ENCODE measurements at places on chromosomes 13 and 19.
A peak's percentile ranks its signal among the peaks of the same experiment; 100 is the strongest.

- DNase-seq = no peak
These were observed 15.8 kb upstream of the GARIN5A start for GRCh38 chr19:50492303-50493052.

DNA sequence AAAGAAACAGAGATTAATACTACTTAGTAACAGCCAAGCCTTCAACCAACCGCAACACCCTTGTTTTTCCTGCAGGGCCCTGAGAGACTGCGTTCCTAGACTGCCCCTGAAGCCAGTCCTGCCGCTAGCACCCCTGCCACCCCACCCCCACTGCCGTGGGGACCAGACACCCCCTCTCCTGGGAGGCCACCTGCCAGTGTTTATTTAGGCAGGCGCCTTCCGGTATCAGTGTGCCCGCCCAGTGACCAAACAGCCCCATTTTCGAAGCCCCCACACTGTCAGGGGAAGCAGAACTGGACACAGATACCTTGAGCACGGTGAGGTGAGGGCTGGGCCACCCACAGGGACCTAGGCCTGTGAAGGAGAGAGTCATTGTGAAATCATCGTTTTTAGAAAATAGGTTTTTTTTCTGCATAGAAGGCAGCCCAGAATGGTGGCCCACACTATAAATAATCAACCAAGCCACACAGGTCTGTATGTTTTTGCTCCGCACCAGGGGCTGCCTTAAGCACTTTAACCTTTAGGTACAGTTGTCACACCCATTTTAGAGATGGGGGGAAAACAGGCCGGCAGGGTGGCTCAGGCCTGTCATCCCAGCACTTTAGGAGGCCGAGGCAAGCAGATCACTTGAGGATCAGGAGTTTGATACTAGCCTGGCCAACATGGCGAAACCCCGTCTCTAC lies 3.5 kb upstream of the TLE5 start:
- DNase-seq = no peak

- DNase-seq = no peak
These were observed 10.1 kb upstream of the IRGC start for GRCh38 chr19:43705729-43706128.

- DNase-seq = no peak
These were observed 1.9 kb upstream of the ZNF653 start for GRCh38 chr19:11507370-11508078.

- DNase-seq = peak; percentile 3
These were observed 82.0 kb downstream of the PCDH9 start for GRCh38 chr13:67148161-67148571.

GRCh38 chr13:110700641-110701040 lies 5.3 kb downstream of the CARS2 start:
- DNase-seq = no peak

DNA sequence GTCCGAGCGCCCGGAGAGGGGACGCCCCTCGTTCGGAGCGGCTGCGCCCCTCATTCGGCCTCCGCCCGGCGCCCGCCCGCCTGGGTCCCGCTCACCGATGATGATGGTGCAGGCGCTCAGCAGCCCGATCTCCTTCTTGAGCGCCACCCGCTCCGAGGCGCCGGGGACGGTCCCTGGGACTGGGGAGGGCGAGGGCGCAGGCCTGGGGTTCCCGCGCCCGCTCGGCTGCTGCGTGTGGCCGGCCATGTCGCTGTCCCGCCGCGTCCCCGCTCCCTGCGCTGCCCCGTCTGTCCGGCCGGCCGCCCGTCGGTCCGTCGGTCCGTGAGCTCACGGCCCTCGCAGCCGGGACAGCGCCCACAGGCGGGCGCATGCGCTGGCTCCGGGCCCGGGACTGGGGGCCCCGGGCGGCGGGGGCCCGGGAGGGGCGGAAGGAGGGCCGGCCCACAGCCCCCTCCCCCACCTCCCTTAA lies at the start of gene SLC7A10:
TSS of gene SLC7A10 (minus strand) at position 393 of the 469 bp plus-strand sequence. CDS start at position 246, 147 bp downstream.
- peak; percentile 55 for DNase-seq
